ENCODE measurements at places on chromosomes 7 and 10.

DNA sequence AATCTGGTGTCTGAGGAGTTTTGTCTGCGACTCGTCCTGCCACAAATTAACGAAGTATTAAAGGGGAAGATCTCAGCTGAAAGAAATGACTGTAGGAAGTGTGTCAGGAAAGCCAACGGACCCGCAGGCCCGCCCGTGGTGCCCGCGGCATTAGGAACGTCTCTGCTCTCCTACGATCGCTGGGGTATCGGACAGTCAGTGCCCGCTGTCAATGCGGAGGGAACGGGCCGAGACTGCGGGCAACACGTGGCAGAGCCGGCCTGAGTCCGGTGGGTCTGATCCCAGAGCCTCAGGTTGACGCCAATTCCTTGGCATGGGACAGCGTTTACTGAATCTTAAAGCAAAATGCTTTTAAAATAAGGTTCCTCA, 128.7 kb downstream of the KBTBD2 start:
- DNase-seq, result no peak

DNA sequence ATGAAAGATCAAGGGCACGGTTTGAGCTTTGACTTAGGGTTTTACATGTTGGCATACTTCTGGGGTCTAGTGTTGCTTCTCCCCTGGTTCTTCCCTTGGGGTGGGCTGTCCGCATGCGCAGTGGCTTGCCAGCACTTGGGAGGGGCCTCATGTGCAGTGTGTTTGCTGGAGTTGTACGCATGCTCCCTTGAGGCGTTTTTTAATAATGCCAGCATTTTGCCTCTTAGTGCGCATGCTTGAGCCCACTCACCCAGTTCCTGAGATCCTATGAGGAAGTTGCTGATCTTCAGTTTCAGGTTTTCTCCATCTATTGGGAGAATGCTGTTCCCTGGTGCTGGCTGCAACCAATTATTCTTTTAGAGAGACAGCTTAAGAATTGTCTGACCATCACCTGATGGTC, 113.4 kb upstream of the GPR141 start:
- no peak for DNase-seq

DNA sequence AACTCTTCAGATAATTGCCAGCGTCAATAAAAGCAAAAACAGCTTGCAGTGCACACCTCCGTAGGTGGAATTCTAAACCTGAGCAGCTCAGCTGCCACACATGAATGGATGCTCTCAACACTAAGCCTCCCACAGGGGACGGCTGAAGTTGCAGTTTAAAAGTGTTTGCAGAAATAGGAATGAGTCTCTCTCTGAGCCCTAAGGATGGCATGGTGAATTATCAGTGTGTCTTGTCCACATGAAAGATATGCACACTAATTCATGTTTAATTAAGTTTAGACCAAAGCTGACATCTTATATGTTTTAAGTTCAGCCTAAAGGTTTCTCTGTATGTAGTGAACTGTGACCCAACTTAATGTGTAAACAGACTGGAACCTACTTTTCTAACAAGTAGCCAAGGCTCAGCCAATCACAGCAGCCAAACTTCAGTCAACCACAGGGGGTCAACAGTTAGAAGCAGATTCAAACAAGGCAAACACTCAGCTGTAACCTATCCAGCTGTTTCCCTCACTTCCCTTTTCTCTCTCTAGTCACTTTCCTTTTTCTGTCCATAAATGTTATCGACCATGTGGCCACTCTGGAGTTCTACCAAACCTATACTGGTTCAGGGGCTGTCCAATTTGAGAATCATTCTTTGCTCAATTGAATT, 38.1 kb downstream of the CTTNBP2 start:
- no peak for DNase-seq

GRCh38 chr7:35339811-35340210, 85.9 kb upstream of the TBX20 start:
- DNase-seq, result no peak

DNA sequence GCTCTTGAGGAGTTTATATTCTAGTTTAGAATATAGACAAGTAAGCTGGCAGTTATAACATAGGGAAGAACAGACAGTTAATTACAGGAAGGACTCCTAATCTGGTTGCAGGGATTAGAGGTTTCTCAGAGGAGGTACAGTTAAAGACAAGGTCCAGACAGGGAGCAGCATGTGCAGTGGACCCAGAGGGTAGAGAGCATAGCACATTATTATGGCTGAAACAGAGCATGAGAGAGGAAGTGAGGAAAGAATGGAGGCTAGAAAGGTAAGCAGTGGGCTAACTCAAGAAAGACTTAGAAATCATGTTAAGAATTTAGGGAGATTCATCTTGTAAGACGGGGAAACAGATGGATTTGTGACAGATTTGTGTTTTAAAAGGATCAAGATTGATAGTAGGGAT, 9.7 kb downstream of the MIOS start:
- DNase-seq, result no peak

GRCh38 chr7:158050441-158050977, 537.1 kb downstream of the PTPRN2 start:
- no peak for DNase-seq

- DNase-seq, result no peak
Observed at GRCh38 chr7:31478721-31479120, 35.2 kb upstream of the ITPRID1 start.

- no peak for DNase-seq
Observed at GRCh38 chr7:128100225-128100948, 69.2 kb upstream of the LRRC4 start.

DNA sequence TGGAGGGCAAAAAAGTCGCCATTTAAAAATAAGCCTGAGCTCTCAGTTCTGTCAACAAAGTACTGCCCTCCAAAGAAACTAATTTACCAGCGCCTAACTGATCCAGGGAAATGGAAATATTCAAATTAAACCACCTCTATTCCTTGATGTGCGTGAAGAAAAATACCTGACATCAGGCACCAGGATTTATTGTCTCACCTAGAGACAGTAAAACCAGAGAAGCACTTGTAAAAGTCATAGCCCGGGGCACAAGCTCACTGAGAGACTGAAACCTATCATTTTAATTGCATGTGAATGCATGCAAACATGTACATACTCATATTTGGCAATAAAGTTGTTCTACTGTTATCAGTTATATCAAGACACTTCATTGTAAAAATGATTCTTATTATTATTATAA, 147.3 kb upstream of the VSTM2A start:
- no peak for DNase-seq

GRCh38 chr7:114309729-114310128, 104.9 kb upstream of the FOXP2 start:
- DNase-seq, result no peak

GRCh38 chr7:20112696-20113095, 104.5 kb downstream of the MACC1 start:
- DNase-seq, result no peak

- no peak for DNase-seq
Observed at GRCh38 chr7:7539152-7539551, 3.5 kb upstream of the COL28A1 start.

- no peak for DNase-seq
Observed at GRCh38 chr7:27842094-27842692, 102.2 kb downstream of the TAX1BP1 start.

DNA sequence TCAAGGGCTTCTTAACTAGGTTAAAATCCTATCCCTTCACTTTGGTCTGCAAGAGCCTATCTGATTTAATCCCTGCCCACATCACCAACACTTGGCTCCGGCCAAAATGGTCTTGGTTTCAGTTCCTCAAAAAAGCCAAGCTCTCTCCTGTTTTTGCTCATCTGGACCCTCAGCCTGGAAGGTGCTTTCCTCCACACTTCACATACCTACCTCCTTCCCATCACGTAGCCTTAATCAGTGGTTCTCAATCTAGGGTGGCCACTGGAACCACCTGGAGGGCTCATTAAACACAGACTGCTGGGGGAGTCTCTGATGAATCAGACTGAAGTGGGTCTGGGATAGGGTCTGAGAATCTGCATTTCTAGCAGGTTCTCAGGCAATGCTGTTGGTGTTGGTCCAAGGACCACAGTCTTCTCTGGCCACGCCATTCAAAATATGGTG, 227.0 kb upstream of the AOAH start:
- no peak for DNase-seq

DNA sequence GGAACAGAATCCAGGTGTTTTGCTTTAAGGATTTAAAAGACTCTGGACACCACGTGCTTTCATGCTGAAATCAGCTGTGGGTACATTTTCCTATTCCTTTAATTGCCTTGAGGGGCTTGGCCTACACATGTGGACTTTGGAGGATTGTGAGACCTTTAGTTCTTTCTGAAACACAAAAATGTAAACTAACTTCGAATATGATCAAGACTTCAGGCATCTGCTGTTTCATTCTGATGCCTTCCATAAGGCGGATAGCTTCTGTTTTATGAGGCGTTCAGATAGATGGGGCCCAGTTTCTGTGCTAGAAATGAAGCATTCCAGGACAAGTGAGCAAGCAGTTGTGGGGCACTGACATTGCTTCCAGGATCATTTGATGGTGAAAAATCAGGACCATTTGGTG, 1.5 kb upstream of the NOBOX start:
- DNase-seq, result no peak

GRCh38 chr10:131930586-131931330, 29.9 kb downstream of the PPP2R2D start:
- DNase-seq, result no peak

DNA sequence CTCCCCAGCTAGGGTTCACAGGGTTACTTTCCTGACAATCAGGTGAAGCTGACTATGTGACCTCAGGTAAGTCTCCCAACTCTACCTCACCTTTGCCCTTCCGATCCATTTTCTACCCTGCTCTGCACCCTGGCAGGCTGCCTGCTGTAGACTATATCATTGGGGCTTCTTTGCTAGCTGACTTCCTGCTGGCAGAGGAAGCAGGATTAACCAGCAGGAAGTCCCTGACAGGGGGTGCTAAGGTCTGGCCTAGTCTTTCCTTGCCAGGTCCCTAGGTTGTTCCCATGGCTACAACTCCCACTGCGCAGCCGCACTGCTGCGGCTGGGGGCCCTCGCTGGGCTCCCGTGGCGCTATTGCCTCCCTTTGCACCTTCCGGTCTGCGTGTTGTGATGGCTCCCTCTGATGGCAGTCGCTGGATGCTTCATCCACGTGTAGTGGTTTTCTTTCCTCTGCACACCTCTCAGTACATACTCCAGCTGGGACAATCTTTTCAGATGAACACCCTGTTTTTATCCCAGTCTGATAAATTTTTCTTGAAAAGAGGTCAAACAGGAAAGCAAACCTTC, 365.9 kb downstream of the REEP3 start:
- DNase-seq, result no peak

DNA sequence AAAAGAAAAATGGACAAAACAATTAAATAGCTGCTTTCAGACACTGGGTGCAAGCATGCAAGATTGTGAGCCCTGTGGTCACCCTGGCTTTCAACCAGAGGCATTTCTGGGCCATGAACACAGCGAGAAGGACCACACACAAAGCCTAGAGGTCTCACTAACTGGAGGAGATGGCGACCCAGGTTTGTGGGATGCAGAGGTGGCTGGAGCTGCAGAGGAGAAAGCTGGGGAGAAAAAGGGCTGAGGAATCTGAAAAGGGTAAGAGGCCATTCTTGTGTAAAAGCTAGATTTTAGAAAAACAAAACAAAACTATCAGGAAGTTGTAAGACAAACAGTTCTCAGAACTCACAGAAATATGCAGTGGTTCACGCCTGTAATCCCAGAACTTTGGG, 30.1 kb upstream of the PTPRN2 start:
- no peak for DNase-seq

DNA sequence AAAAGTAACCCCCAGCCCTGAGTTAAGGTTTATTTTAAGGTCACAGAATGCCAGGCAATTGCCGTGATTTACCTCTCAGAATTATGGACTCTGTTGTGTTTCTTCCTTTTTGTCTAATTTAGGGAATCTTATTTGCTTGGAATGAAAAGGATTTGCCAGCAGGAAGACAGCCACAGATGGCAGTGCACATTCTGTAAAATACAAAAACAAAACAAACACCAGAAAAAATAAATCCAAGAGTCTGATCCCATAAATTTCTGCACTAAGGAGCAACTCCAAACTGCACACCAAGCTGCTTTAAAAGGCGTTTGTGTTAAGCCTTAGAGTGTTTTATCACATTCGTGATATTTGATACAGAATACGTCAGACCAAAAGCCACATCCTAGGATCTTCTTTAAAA, 199.0 kb upstream of the C7orf33 start:
- no peak for DNase-seq

DNA sequence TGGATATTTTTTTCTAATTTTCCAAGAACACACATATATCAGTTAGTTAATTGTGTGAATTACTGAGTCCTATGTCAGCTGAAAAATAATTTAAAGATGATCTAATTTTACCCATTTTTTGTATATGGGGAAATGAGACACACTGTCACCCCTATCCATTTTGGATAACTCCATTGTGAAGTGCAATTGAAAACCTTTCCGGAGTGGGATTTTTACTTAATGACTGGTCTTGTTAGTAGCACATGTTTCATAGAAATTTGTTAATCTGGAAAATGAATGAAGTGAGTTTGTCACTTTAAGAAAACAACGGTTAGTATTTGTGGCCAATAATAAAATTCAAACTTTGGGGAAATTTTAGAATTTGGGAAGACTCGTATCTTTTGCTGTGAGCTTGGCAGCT, 2.0 kb downstream of the GARS1 start:
- DNase-seq, result no peak

DNA sequence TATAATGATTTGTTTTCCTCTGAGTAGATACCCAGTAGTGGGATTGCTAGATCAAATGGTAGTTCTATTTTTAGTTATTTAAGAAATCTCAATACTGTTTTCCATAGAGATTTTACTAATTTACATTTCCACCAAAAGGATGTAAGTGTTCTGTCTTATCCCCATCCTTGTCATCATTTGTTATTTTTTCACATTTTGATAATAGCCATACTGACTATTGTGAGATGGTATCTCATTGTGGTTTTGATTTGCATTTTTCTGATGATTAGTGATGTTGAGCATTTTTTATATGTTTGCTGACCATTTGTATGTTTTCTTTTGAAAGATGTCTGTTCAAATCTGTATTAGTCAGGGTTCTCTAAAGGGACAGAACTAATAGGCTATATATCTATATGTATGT, 160.0 kb upstream of the TMEM229A start:
- DNase-seq, result no peak

- no peak for DNase-seq
Observed at GRCh38 chr10:32237644-32238345, 109.2 kb downstream of the EPC1 start.

GRCh38 chr7:28856656-28857055, 101.5 kb downstream of the TRIL start:
- DNase-seq, result no peak

DNA sequence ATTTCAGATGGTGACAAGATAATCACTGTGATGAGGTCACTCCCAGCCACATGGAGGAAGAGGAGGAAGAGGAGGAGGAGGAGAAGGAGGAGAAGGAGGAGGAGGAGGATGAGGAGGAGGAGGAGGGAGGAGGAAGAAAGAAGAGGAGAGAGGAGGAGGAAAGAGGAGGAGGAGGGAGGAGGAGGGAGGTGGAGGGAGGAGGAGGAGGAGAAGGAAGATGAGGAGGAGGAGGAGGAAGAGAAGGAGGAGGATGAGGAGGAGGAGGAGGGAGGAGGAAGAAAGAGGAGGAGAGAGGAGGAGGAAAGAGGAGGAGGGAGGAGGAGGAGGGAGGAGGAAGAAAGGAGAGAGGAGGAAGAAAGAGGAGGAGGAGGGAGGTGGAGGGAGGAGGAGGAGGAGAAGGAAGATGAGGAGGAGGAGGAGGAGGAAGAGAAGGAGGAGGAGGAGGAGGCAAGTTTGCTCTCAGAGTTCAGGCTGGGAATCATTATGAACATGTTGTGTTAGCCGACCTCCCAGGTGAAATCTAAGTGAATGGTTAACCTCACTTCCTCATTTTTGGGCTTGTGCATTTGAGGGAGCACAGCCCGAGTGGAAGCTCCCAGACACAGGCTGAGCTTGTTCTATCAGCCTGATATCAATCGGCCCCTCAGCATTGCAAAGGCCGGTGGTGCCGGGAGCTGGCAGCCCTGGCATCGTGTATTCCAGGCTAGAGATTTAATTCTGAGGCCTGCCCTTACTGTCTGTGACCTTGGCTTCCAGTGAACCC, 236.2 kb upstream of the PITRM1 start:
- DNase-seq, result no peak

Measured in stimulated activated naive CD8-positive, alpha-beta T cell treated with anti-CD3 and anti-CD28 coated beads, Interleukin-15, Interleukin-2, amounts not matched to agents 100 U/mL and 50 U/mL, for 24 hours (primary cell).